ENCODE measurements at places on chromosomes 16 and 17. TPM values are rescaled to one million over a fixed set of nuclear protein-coding genes. Genes with fewer than 3 reads are reported as not detected.

Gene KCNAB3
- total RNA-seq = 0.62 TPM

Gene KLHL10
- 0.36 TPM for total RNA-seq

Gene MBTPS1
- 108 TPM for total RNA-seq

Gene SPEM2
- total RNA-seq = not detected

Gene RETREG3
- 42.9 TPM for total RNA-seq

Gene KRTAP1-5
- not detected for total RNA-seq

Gene FZD2
- 7.4 TPM for total RNA-seq

Gene MT1G
- 5.3 TPM for total RNA-seq

Gene CAVIN1
- 643 TPM for total RNA-seq

Gene SDR42E1
- total RNA-seq = 1.2 TPM

Gene ZNF469
- 5.2 TPM for total RNA-seq

Gene DLX4
- total RNA-seq = not detected

Gene LITAFD
- not detected for total RNA-seq

Gene NKD1
- 55.2 TPM for total RNA-seq

Gene ZPBP2
- not detected for total RNA-seq

Gene PLA2G10
- total RNA-seq = not detected

Gene IL17C
- not detected for total RNA-seq

Gene MPV17L
- total RNA-seq = 2.4 TPM

Gene C16orf96
- total RNA-seq = 0.13 TPM

Gene ENPP7
- not detected for total RNA-seq

Gene EPN3
- total RNA-seq = not detected

Gene GAST
- not detected for total RNA-seq

Gene KRTAP2-2
- not detected for total RNA-seq

Gene PLXDC1
- total RNA-seq = 39.1 TPM

Gene CEMP1
- not detected for total RNA-seq

Gene SCNN1G
- not detected for total RNA-seq

Gene AGRP
- not detected for total RNA-seq

Gene PDE6G
- total RNA-seq = 0.58 TPM

Gene FAM20A
- 16.4 TPM for total RNA-seq

Gene ECI1
- total RNA-seq = 31.3 TPM

Gene TMEM94
- 74.8 TPM for total RNA-seq

Gene STH
- total RNA-seq = not detected

Gene KRT12
- total RNA-seq = not detected

Gene TPSB2
- total RNA-seq = 51.0 TPM

Gene HAP1
- total RNA-seq = not detected

Gene TMC5
- not detected for total RNA-seq

Gene PMFBP1
- 0.66 TPM for total RNA-seq

Gene ALDH3A1
- 0.27 TPM for total RNA-seq

Gene ODAD4
- total RNA-seq = 0.81 TPM

Gene ADCY7
- total RNA-seq = 75.8 TPM

Gene ADAD2
- total RNA-seq = 0.33 TPM
